Progenitor cell of endocrine pancreas (in vitro differentiated cells): ENCODE measurements at places on chromosomes 5 and 9.

DNA sequence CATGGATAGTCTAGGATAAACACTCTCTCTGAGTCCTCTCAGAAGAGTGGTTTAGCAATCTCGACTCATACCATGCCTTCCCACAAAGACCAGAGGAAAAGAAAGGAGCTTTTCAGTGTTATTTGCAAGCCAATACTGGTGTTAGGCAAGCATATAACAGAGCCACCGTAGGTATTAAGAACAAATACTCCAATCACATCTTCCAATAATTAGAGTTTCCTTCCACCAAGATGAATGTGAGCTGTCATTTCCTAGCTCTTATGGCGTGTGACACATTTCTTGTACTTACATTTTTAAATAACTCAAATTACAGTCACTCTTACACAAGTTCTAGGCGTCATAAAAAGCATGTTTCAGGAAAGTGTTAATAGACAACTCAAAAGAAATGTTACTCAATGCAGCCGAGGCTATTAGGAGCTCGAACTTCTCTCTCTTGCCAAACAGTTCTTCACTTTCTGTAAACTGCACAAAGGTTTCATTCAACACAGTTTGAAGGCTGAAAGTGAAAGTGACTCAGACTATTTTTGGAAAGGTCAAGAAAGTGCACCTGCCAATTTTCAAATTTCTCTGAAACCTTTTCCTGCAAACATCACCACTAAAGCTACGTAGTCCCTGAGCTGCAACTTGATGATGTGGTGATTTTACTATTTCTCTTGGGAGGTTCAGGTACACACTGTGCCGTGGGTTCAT is 153.8 kb downstream of the AUH start:
- H3K27me3 ChIP-seq = no peaks in the 10 kb centered on the region
- H3K36me3 ChIP-seq = peaks cover 10% of the 10 kb centered on the region
- H3K4me1 ChIP-seq = peaks cover 16% of the 10 kb centered on the region
- H3K4me3 ChIP-seq = no peak overlapping the region
- DNase-seq = no peak
- H3K27ac ChIP-seq = no peak overlapping the region

DNA sequence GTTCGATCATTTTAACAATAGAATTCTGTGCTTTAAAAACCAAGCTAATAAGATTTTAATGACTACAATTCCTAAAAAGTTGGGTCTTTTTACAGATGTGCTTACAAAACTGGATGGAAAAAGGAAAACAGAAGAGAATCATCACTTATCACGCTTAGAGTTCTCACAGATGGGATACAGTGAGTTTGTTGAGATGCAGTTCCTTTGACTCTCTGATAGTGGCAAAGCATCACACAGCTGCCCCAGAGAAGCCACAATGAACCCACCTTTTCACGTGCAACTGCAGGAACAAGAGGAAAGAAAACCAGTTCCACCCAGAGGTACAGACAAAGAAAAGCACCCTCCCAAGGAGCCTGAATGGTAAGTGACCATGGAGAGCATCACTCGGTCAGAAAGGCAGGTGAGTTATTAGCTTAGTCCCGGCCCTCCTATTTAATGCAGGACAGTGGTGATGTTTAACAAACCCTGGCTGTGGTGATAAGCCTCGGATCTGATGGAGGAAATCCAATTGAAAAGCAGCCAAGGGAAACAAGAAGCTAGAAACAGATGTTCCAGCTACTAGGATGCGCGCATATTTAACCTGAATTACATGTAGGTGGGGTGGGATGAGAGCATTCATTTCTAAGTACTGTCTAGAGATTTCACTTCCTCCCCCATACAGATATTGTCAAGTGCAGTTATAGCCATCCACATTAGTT is 167.7 kb downstream of the TARS1 start:
- H3K27ac ChIP-seq = no peak overlapping the region
- H3K4me1 ChIP-seq = no peaks in the 10 kb centered on the region
- H3K36me3 ChIP-seq = no peaks in the 10 kb centered on the region
- no peak for DNase-seq
- no peaks in the 10 kb centered on the region for H3K27me3 ChIP-seq

GRCh38 chr9:33778700-33779351 is 16.5 kb upstream of the PRSS3 start:
- H3K36me3 ChIP-seq = no peaks in the 10 kb centered on the region
- H3K4me1 ChIP-seq = no peaks in the 10 kb centered on the region

GRCh38 chr5:14090290-14090689 is 52.9 kb upstream of the TRIO start:
- no peak for DNase-seq
- no peaks in the 10 kb centered on the region for H3K4me1 ChIP-seq
- peaks cover 2% of the 10 kb centered on the region for H3K27me3 ChIP-seq
- H3K36me3 ChIP-seq = no peaks in the 10 kb centered on the region
- H3K27ac ChIP-seq = no peak overlapping the region
- no peak overlapping the region for H3K4me3 ChIP-seq

GRCh38 chr5:78587775-78588291 is 60.7 kb downstream of the LHFPL2 start:
- H3K27ac ChIP-seq = peak overlapping the region; percentile 16
- DNase-seq = no peak
- H3K4me1 ChIP-seq = peaks cover 24% of the 10 kb centered on the region
- no peaks in the 10 kb centered on the region for H3K27me3 ChIP-seq
- H3K4me3 ChIP-seq = no peak overlapping the region

DNA sequence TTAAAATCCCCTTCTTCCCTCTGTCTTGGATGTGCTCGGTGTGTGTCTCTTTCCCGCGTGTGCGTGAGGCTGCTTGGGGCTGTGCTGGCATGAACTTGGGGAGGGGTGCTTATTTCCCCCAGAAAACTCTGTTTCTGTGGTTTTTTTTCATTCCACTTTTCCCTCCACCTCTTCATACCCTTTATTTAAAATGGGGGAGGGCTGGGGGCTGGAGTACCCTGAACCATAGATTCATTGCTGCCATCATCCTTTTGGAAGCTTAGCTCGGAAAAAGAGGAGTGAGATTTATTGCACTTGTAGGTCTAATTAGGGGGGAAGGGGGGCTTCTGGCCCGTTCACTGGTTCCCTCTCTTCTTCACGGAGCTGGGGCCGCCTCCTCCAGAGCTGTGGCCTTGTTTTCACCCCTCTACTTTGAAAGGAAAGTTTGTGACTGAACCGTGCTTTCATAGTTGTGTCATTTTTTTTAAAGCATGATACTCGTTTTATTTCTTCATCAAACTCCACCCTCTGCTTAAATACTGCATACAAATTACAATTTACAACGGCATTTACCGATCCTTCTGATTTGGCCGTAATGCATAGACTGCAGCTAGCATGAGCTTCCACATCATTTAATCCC is 2.9 kb downstream of the NR2F1 start:
- H3K27ac ChIP-seq = peak overlapping the region; percentile 85
- H3K36me3 ChIP-seq = peaks cover 23% of the 10 kb centered on the region
- DNase-seq = no peak
- peaks cover 46% of the 10 kb centered on the region for H3K27me3 ChIP-seq
- peak overlapping the region; percentile 90 for H3K4me3 ChIP-seq
- peaks cover 20% of the 10 kb centered on the region for H3K4me1 ChIP-seq

DNA sequence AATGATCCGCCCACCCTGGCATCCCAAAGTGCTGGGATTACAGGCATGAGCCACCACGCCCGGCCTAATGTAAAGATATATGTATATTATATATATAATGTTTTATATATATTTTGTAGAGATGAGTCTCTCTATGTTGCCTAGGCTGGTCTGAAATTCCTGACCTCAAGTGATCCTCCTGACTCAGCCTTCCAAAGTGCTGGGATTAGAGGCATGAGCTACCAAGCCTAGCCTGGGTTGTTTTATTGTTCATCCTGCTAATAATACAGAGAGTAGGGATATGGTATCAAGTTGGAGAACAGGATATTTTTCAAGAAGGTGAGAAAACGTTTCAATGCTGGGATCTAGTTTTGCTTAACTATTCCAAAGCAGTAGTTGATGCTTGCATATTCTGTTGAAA is 2.9 kb downstream of the SEC24A start:
- peaks cover 19% of the 10 kb centered on the region for H3K4me1 ChIP-seq
- H3K4me3 ChIP-seq = no peak overlapping the region
- no peak overlapping the region for H3K27ac ChIP-seq
- DNase-seq = no peak
- no peaks in the 10 kb centered on the region for H3K27me3 ChIP-seq
- H3K36me3 ChIP-seq = peaks cover 5% of the 10 kb centered on the region

DNA sequence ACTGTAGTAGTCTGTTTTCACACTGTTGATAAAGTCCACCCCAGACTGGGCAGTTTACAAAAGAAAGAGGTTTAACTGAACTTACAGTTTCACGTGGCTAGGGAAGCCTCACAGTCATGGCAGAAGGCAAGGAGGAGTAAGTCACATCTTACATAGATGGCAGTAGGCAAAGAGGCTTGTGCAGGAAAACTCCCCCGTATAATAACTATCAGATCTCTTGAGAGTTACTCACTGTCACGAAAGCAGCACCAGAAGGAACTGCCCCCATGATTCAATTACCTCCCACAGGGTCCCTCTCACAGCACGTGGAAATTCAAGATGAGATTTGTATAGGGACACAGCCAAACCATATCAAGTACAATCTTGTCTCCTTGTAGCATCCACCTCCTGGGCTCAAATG is 21.1 kb downstream of the PARP8 start:
- DNase-seq = no peak
- peaks cover 4% of the 10 kb centered on the region for H3K4me1 ChIP-seq
- peaks cover 12% of the 10 kb centered on the region for H3K36me3 ChIP-seq
- H3K27ac ChIP-seq = no peak overlapping the region
- no peak overlapping the region for H3K4me3 ChIP-seq
- no peaks in the 10 kb centered on the region for H3K27me3 ChIP-seq

GRCh38 chr9:76453785-76454184 is 5.2 kb upstream of the GCNT1 start:
- H3K27ac ChIP-seq = no peak overlapping the region
- no peaks in the 10 kb centered on the region for H3K36me3 ChIP-seq
- no peak overlapping the region for H3K4me3 ChIP-seq
- H3K27me3 ChIP-seq = no peaks in the 10 kb centered on the region

- H3K4me1 ChIP-seq = no peaks in the 10 kb centered on the region
- peaks cover 2% of the 10 kb centered on the region for H3K36me3 ChIP-seq
Observed at GRCh38 chr9:5230554-5230953, 665 bp upstream of the INSL4 start.

DNA sequence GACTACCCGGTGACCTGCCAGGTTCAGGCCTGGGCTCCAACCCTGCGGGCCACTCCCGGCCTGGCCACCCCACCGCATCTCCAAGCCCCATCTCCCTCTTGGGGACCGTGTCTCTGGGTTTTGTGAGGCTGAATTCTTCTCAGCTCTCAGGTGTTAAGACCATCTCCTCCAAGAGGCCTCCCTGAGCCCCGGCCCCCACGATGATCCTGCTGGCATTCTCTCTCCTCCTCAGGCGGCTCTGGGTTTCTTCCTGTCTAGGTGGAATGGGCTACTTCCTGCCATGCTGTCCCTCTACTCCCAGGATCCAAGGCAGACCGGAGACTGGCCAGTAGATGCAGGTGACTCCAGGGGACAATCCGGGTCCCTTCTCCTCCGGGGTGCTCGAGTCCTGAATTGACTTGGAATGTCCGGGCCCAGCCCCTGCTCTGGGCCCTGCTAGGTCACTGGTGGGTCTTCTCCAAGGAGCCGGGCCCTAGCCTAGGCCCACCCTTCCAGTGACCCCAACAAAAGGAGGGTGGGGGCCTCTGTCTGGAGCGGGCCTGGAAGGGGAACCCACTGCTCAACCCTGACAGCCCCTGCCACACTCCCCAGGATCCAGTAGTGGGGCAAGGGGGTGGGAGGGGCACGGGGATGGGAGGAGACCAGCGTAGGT is 219.8 kb downstream of the C9orf50 start:
- H3K4me1 ChIP-seq = peaks cover 9% of the 10 kb centered on the region
- H3K27me3 ChIP-seq = peaks cover 19% of the 10 kb centered on the region
- no peak overlapping the region for H3K27ac ChIP-seq
- no peak for DNase-seq
- H3K4me3 ChIP-seq = no peak overlapping the region

DNA sequence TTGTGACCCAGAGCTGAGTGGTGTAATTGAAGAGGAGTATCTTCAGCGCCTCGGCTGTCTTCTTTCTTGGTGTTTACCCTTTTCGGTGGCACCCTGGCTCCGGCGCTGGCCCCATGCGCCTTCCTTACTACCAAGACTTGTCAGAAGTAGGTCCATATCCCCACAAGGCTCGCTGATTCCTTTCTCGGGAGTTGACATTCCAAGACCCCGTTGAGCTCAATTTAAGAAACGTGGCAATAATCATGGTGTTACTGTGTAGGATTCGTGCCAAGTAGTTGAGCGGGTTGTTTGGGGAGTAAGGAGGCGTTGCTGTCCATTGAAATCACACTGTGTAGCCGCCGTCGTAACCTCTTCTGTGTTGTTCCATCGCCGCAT is 795 bp downstream of the NDUFAF2 start:
- H3K27ac ChIP-seq = peak overlapping the region; percentile 76
- peaks cover 2% of the 10 kb centered on the region for H3K36me3 ChIP-seq
- DNase-seq = no peak
- no peak overlapping the region for H3K4me3 ChIP-seq

- no peaks in the 10 kb centered on the region for H3K4me1 ChIP-seq
- peaks cover 14% of the 10 kb centered on the region for H3K27me3 ChIP-seq
- no peaks in the 10 kb centered on the region for H3K36me3 ChIP-seq
- no peak overlapping the region for H3K4me3 ChIP-seq
Observed at GRCh38 chr9:99027443-99027842, 77.5 kb upstream of the TGFBR1 start.
